ENCODE measurements at places on chromosomes 13 and 19.

GRCh38 chr13:44395976-44396694 lies 22.5 kb downstream of the SERP2 start:
- no peak for DNase-seq

GRCh38 chr19:16330368-16330801 lies 5.8 kb downstream of the KLF2 start:
- DNase-seq, result no peak

- DNase-seq, result no peak
These were observed 28.2 kb upstream of the MICU2 start for GRCh38 chr13:21632196-21632595.

DNA sequence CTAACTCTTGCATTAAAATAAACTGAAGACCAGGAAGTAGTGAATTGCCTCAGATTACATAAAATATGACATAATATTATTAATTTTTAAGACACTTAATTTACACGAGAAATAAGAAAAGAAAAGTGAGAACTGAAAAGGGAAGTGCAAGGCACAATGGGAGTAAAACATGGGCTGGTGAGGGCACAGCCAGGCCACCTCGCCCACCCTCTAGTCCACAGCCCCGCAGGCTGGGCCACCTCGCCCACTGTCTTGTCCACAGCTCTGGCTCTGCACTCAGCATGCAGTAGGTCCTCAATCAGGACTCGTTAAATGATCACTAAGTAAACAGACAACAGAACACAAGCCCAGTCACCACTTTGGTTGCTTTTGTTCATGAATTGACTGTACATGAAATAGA lies 67.8 kb upstream of the ARHGEF7 start:
- DNase-seq, result no peak

- peak; percentile 93 for DNase-seq
These were observed at the start of gene ZNF610 for GRCh38 chr19:52336117-52336790. Gene ZNF610, plus strand, starts transcription at chr19:52336243. Its CDS starts 12,930 bp downstream, at chr19:52349173.

DNA sequence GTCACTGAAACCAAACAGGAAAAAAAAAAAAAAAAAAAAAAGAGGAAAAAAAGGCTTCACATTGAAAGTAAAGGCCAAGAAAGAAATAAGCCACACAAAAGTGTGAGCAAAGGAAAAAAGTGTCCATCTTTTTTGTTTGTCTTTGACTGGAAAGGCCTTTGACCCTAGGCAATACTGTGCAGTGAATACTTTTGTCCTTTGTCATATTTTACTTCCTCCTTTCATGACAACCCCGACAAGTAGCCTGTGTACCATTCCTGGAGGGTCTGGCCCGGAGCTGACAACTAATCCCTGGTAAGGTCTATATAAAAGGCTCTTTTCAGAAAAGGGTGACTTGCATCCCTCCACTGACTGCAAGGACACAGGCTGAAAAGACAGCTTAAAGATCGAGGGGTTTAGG lies 12.9 kb upstream of the MICU2 start:
- peak; percentile 47 for DNase-seq

- DNase-seq, result no peak
These were observed 349 bp downstream of the BCL2L12 start for GRCh38 chr19:49666120-49666444.
